SJCRH30 (cell line): ENCODE measurements at places on chromosomes 3 and 15.

- no peak for DNase-seq
Observed at GRCh38 chr3:28347374-28348264, 902 bp upstream of the ZCWPW2 start.

DNA sequence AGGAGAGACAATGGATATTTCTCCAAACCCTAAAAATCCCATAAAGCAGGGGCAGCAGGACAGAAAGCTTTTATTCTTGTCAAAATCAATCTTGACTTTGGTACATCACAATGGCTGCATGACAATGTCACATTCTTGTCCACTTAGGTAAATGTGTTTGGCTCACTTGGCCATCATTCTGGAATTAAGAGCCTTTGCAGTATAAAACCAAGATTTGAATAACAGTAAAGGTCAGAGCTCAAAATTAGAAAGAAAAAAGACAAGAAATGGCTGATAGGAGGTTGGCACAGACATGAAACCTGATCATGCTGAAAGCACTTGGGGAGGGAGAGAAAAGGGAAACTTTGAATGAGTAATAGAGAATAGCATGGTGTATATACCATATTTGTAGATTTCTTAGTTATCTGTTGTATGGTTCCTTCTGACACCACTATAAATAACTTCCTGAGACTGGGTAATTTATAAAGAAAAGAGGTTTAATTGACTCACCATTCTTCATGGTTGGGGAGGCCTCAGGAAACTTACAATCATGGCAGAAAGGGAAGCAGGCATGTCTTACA is 158.5 kb upstream of the SGO1 start:
- no peak for DNase-seq

DNA sequence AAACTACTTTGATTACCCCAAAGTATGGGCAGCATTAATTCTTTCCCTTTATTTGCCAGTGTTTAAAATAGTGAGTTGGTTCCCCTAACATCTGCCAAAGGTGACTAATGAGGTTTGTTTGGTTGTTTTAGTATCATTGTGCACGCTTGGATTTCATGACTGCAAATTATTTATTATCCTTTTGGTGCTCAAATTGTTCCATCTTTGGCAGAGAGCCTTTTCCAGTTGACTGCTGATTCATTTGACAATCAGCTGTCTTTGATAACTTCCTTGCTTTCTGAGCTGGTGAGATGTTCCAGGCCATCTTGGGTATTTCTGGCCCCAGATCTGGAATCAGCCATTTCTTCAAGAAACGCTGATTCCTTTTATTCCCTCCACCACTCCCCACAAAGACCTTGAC is 8.9 kb downstream of the DLEC1 start:
- no peak for DNase-seq

GRCh38 chr3:178203650-178204049 is 332.6 kb upstream of the KCNMB2 start:
- DNase-seq = no peak

DNA sequence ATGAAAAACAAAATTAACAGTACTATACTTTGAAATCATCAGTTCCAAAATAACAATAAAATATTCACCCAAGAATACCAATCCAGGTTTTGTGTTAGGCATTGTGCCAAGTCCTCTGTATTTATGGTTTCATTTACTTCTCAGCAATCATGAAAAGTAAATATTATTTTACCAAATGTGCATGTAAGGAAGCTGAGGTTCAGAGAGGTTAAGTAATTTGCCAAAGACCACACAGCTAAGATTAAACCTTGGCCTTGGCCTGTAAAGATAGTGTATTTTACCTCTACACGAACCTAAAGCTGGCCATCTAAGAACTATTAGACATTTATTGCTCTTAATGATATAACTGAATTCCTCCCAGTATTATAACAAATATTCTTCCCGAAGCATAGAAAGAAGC is 124.4 kb upstream of the SLC2A2 start:
- DNase-seq = no peak

DNA sequence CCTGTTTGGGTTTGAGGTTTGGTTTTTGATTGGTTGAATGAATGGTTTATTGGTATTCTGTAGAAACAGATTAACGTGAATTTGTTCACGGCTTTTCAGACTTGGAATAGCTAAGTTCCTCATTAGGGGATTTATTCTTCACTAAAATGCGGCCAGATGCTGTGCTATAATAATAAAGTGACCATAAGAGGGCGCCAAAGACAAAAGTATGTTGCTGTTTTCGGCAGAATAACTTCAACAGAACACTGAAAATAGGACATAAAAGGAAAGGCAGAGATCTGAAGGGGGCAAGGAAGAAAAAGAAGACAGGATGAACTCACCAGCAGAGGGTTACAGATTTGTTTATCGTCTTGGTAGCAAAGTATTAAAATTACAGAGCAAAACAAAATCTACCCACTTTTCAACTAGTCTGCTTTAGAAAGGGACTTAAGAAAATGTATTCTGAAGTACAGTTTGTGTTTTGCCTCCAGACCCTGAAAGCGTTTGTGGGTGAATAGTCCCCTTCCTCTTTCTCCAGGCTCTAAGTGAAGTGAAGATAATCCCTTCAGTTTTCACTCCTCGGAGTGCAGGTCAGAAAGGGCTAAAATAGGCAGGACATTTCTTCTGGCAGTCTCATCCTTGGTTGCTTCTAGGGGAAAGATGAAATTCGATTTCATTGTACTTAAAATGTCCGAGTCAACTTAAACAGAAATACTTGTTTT is 147.6 kb downstream of the IL20RB start:
- peak; percentile 87 for DNase-seq

DNA sequence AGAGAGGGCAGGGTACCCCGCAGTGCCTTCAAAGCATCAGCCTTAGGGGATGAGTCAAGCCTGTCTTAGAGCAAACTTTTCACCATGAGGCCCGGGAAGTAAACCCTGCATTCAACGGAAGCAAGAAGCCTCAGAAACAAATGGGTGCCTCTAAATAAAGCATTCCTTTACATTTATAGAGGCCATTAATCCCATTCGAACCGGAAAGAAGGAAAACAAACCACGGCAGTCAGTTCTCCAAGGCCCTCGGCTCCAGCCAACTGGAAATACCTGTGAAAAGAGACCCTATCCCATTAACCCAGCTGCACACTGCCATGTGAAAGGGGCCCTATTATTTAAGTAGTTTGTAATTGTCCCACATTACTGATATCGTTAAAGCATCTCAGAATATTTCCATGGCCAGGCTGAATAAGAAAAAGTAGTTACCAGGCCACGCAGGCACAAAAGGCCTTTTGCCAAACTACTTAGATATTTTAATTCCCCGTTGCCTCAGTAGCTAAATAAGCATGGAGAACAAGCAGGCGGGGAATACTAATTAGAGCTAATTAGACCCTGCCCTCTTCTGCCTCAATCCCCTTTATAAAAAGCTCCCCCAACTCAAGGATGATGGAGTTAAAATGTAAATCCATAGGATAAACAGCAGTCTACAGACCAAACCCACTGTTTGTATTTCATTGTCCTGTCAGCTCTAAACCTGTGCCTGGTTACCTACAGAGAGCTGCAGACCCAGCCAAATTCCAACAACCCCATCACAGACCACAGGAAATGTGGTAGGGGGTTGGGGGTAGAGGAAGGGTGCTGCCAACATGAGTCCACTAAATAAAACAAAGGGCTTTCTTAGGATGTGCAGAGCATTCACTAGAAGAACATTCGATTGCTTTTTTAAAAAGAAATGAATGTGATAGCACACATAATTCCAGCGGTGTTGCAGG is 4.1 kb downstream of the ITGB5 start:
- no peak for DNase-seq

- no peak for DNase-seq
Observed at GRCh38 chr3:152038490-152038889, 165.0 kb downstream of the SUCNR1 start.

GRCh38 chr3:107271787-107272387 is 105.4 kb upstream of the CCDC54 start:
- peak; percentile 52 for DNase-seq

GRCh38 chr3:74561881-74562280 is 52.6 kb downstream of the CNTN3 start:
- DNase-seq = no peak

GRCh38 chr15:56739964-56740640 is 6.8 kb upstream of the ZNF280D start:
- peak; percentile 11 for DNase-seq

- DNase-seq = no peak
Observed at GRCh38 chr3:100811779-100812507, 102.6 kb downstream of the TFG start.

- DNase-seq = no peak
Observed at GRCh38 chr15:45242289-45242688, 9.7 kb upstream of the SLC28A2 start.

DNA sequence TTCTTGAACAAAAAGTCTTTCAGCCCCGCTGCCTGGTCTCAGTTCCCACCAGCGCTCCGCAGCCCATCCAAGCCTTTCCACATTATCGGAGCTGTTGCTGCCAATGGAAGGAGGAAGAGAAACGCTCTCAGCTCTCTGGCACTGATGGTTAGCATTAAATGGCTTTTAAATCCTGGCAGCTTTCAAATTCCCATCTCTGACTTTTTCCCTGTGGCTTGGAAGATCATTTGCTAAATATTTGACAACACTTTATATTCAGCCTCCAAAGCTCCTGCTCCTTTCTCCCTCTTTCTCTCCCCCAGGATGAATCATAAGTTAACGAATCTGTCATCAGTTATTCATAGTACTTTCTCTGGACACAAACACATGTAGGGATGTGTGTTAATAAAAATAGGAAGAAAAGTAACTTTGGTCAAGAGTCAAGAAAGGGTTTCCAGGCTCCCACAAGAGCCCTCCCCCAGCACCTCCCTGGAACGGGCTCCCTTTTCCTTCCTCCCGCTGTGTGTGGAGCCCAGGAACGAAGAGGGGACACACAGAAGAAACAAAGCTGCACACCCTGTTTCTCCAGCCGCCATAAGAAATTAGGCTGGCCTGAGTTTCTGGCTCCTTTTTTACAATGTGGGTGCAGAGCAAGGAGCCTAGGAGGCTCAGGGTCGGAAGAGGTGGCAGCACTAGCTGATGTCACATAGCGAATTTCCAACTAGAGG is 47.6 kb upstream of the TSEN2 start:
- no peak for DNase-seq

DNA sequence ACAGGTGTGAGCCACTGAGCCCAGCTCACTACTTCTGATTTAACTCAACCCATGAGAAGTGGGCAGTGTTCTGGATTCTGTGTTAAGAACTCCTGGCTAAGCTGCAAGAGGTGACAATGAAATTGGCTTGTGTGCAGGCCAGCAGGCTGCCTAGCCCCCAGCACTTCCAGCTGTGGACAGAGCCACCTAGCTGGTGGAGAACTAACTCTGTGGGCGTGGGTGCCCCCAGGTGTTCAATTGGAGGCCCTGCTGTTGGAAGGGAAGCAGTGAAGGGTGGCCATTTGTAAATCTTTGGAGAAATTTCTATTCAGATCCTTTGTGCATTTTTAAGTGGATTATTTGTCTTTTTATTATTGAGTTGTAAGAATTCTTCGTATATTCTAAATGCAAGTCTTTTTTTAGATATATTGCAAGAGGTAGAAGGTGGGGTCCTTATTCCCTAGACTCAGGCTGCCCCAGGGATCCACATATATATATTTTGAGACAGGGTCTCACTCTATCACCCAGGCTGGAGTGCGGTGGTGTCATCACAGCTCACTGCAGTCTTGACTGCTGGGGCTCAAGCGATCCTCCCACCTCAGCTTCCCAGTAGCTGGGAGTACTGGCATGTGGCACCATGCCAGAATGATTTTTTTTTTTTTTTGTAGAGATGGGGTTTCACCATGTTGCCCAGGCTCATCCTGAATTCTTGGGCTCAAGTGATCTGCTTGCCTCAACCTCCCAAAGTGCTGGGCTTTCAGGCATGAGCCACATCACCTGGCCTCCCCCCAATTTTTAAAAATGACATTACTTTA is 7.2 kb upstream of the SCAMP5 start:
- DNase-seq = peak; percentile 53

DNA sequence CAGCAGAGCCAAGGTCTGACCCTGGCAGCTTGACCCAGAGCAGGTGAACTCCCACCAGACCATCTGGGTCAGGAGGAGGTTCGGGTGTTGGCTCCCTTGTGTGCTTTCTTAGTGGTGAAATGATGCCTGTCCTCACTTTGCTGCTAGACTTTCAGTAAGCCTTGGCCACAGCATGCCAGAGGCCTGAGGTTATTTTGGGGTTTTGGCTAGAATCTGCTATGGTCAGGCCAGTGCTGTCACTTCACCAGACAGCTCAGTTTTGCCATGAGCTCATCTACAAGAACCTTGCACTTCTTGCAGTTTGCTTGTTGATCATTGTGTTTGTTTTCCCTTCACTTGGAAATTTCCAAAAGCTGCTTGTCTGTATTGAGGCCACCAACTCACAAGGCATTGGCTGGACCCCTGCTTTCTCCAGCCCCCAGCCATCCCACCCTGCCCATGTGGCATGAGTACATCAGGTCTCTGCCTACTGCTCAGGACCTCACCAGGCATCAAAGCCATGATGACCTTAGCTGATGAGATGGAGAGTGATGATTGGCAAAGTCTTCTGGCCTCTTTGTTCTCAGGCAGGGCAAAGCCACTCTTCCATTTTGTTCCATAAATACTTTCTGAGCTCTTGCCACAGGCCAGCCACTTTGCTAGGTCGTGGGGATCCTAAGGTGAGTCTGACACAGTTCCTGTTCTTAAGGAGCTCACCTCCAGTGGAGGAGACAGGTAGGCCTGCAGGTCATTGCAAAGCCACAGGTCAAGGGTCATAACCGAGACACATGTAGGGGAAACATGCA is 122.6 kb downstream of the ARNT2 start:
- DNase-seq = no peak

DNA sequence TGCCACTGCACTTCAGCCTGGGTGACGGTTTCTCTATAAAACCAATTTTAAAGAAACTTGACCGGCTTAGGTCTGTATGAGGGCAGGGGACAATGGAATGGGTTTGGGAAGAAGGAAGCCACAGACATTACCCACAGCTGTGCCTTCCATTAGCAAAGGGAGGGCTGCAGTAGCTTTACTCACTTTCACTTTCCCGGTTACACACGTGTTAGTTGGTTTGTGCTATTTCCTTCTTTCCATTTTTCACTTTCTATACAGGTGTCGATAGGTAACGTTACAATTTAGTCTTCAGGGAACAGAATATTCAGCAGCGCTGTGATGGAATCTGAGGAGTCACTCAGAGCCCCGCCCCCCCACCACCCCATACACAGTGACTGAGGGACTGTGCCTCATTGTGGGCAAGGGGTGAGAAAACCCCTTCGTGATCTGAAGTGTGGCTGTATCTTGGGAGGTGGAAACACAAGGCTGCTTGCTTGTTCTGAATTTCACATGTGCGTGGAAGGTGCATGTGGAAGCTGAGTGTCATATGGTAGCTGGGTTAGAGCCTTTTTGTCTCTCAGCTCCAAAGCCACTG is 44.8 kb upstream of the RPL32 start:
- DNase-seq = no peak

DNA sequence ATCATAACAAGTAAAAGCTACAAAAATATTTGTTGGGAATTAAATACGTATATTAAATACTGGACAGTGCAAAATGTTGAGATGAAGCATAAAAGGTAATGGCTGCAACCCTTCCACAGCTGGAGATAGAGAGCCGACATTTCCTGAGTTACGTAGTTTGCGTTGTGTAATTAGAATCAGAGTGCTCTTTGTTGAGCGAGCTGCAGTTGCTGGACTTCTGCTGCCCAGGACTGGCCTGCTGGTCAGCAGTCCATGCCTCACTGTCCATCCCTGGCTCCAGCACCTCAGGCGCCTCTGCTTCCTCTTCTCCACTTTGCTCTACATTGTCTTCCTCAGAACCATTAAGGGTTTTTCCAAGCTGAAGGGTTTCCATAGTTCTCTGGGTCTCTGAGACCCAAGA is 28.4 kb upstream of the SHC4 start:
- DNase-seq = no peak
